ENCODE measurements at places on chromosomes 12 and 14.

- no peaks in the 10 kb centered on the region for H3K27me3 ChIP-seq
- no peak overlapping the region for H3K27ac ChIP-seq
- no peaks in the 10 kb centered on the region for H3K4me1 ChIP-seq
- DNase-seq, result no peak
These were observed 223.1 kb upstream of the CAND1 start for GRCh38 chr12:67046062-67046461.

- H3K4me3 ChIP-seq, result no peak overlapping the region
- no peak for DNase-seq
- H3K27me3 ChIP-seq, result no peaks in the 10 kb centered on the region
- no peaks in the 10 kb centered on the region for H3K36me3 ChIP-seq
- no peak overlapping the region for H3K27ac ChIP-seq
- H3K4me1 ChIP-seq, result peaks cover 41% of the 10 kb centered on the region
These were observed 11.8 kb downstream of the ADIPOR2 start for GRCh38 chr12:1702713-1703112.

- H3K4me3 ChIP-seq, result no peak overlapping the region
- H3K27me3 ChIP-seq, result no peaks in the 10 kb centered on the region
- DNase-seq, result no peak
These were observed 39.5 kb downstream of the PRMT8 start for GRCh38 chr12:3530548-3530947.

- H3K27ac ChIP-seq, result no peak overlapping the region
- no peak for DNase-seq
- no peaks in the 10 kb centered on the region for H3K36me3 ChIP-seq
- H3K4me3 ChIP-seq, result no peak overlapping the region
- no peaks in the 10 kb centered on the region for H3K4me1 ChIP-seq
- peaks cover 7% of the 10 kb centered on the region for H3K27me3 ChIP-seq
These were observed 29.0 kb upstream of the SMOC1 start for GRCh38 chr14:69850086-69850735.

GRCh38 chr14:32993921-32994320 is 55.2 kb downstream of the NPAS3 start:
- H3K27ac ChIP-seq, result no peak overlapping the region
- no peaks in the 10 kb centered on the region for H3K36me3 ChIP-seq
- H3K4me3 ChIP-seq, result no peak overlapping the region
- no peak for DNase-seq
- H3K4me1 ChIP-seq, result no peaks in the 10 kb centered on the region
- H3K27me3 ChIP-seq, result no peaks in the 10 kb centered on the region

DNA sequence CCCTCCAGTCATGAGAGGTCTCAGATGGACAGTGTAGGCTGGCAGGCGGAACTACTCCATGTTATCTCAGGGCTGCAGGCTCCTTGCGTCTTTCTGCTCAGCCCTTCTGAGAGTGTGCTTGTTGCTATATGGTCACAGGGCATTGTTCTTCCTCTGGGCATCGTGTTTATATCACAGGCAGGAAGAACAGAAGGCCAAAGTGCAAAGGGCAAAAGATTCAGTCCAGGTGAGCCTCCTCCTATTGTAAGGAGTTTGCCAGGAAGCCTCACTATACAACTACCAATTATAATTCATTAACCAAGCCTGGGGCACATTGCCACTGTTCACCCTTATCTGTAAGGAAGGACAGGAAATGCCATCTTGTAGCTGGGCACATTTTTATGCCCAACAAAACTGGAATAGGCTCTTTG is 195.5 kb upstream of the KITLG start:
- H3K36me3 ChIP-seq, result no peaks in the 10 kb centered on the region
- H3K27me3 ChIP-seq, result no peaks in the 10 kb centered on the region
- DNase-seq, result no peak
- H3K27ac ChIP-seq, result no peak overlapping the region
- peaks cover 6% of the 10 kb centered on the region for H3K4me1 ChIP-seq
- no peak overlapping the region for H3K4me3 ChIP-seq

DNA sequence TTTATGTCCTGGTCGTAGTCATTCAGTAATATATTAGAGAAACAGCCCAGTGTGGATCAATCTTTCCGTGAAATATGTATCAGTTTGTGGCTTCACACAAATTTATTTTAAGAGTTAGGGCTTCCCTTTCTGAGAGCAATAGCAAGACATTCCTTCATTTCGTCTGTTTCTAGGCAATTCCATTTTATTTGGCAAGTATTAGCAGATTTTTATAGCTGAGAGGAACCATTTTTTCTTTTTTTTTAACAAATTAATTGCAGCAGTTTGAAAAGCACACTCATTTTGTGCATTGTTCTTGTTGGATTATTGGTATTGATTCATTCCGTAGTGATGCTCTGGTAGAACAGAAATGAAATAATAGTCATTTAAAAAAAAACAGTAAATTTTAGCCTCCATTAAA is 132.9 kb downstream of the SRGAP1 start:
- no peaks in the 10 kb centered on the region for H3K27me3 ChIP-seq
- no peaks in the 10 kb centered on the region for H3K36me3 ChIP-seq
- no peak overlapping the region for H3K27ac ChIP-seq
- no peak overlapping the region for H3K4me3 ChIP-seq
- no peak for DNase-seq

DNA sequence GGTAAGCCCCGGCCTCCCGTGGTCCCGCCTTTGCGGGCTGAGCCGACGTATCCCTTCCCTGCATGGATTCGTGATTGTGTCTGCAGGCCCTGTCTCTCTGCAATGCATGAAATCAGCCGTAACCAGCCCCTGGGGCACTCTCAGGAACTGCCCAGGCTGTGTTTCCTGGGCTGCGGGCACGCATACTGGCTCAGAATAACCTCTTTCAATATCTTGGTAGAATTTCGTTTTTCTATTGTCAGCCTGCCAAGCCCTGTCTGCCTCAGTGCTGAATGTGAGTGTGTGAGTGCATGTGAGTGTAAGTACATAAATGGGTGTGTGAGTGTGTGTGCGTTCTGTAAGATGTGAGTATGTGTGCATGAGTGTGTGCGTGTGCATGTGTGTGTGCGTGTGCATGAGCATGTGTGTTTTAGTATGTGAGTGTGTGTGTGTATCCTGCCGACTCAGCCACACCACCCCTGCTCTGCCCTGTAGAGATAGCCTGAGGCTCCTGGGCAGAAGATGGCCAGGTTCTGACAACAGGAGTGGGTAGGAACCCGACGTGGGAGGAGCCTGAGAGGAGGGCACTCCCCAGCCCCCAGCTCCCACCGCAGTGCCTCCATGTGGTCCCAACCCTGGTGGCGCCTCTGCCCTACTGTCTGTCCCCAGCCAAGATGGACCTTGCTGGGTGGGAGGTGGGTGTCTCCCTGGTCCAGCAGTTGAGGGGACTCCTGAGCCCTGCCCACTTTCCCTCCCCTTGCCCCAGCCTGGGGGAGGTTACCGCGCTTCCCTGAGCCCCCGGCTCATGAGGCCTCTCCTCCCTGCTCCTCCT is 268.8 kb downstream of the ADGRD1 start:
- H3K27me3 ChIP-seq, result peaks cover 9% of the 10 kb centered on the region
- no peaks in the 10 kb centered on the region for H3K36me3 ChIP-seq
- no peaks in the 10 kb centered on the region for H3K4me1 ChIP-seq

GRCh38 chr12:68203460-68203875 is 22.1 kb downstream of the IL26 start:
- peaks cover 4% of the 10 kb centered on the region for H3K27me3 ChIP-seq
- H3K36me3 ChIP-seq, result no peaks in the 10 kb centered on the region
- no peaks in the 10 kb centered on the region for H3K4me1 ChIP-seq
- no peak for DNase-seq

DNA sequence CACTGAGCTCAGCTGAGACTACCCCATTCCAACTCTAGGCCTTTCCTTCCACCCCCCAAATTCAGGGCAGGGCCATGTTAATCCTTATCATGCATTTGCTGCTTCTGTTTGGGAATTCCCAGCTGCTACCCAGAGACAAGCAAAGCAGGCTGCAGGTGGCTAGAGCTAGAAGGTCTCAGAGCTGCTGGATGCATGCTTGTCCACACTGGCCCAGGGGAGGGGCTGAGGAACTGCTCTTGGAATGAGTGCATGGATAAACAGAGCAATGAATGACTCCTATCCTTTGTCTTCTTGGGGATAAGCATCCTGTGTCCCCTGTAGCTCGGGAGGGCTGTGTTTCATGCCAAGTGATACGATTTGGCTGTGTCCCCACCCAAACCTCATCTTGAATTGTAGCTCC is 136.8 kb upstream of the NOS1 start:
- no peak overlapping the region for H3K4me3 ChIP-seq
- H3K27ac ChIP-seq, result no peak overlapping the region
- no peaks in the 10 kb centered on the region for H3K36me3 ChIP-seq
- H3K27me3 ChIP-seq, result no peaks in the 10 kb centered on the region

- H3K36me3 ChIP-seq, result no peaks in the 10 kb centered on the region
- no peak for DNase-seq
These were observed 8.5 kb upstream of the MDM1 start for GRCh38 chr12:68340404-68341270.

- no peak overlapping the region for H3K27ac ChIP-seq
- peaks cover 14% of the 10 kb centered on the region for H3K36me3 ChIP-seq
- H3K4me3 ChIP-seq, result no peak overlapping the region
- no peaks in the 10 kb centered on the region for H3K27me3 ChIP-seq
These were observed 32.8 kb downstream of the YEATS4 start for GRCh38 chr12:69392179-69392928.

DNA sequence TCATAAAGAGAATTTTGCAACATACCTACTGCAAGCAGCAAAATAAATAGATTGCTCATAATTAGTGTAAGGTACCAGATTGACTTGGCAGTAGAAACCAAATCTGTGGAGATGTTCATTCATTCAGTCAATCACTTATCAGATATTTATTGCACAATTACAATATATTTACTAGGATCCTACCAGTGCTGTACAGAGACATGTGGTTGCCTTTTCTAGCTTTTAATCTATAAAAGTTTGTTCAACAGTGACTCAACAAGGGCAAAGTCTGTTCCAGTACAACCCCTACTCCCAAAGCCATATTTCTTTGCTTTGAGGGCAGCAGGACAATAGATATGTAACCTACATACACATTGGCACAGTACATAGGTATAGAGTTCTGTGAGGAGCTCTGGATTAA is 27.3 kb downstream of the ABCD2 start:
- no peak overlapping the region for H3K27ac ChIP-seq
- H3K36me3 ChIP-seq, result no peaks in the 10 kb centered on the region
- H3K4me1 ChIP-seq, result no peaks in the 10 kb centered on the region
- H3K4me3 ChIP-seq, result no peak overlapping the region
- no peak for DNase-seq

DNA sequence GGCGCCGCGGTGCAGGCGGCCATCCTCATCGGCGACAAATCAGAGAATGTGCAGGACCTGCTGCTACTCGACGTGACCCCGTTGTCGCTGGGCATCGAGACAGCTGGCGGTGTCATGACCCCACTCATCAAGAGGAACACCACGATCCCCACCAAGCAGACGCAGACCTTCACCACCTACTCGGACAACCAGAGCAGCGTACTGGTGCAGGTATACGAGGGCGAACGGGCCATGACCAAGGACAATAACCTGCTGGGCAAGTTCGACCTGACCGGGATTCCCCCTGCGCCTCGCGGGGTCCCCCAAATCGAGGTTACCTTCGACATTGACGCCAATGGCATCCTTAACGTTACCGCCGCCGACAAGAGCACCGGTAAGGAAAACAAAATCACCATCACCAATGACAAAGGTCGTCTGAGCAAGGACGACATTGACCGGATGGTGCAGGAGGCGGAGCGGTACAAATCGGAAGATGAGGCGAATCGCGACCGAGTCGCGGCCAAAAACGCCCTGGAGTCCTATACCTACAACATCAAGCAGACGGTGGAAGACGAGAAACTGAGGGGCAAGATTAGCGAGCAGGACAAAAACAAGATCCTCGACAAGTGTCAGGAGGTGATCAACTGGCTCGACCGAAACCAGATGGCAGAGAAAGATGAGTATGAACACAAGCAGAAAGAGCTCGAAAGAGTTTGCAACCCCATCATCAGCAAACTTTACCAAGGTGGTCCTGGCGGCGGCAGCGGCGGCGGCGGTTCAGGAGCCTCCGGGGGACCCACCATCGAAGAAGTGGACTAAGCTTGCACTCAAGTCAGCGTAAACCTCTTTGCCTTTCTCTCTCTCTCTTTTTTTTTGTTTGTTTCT is 1.7 kb downstream of the HSPA2 start:
- peaks cover 6% of the 10 kb centered on the region for H3K4me1 ChIP-seq
- H3K27me3 ChIP-seq, result no peaks in the 10 kb centered on the region
- no peak for DNase-seq
- H3K27ac ChIP-seq, result no peak overlapping the region
- no peaks in the 10 kb centered on the region for H3K36me3 ChIP-seq

- no peak overlapping the region for H3K4me3 ChIP-seq
- peaks cover 82% of the 10 kb centered on the region for H3K27me3 ChIP-seq
- no peak for DNase-seq
- H3K36me3 ChIP-seq, result no peaks in the 10 kb centered on the region
- peaks cover 8% of the 10 kb centered on the region for H3K4me1 ChIP-seq
- no peak overlapping the region for H3K27ac ChIP-seq
These were observed 104.8 kb upstream of the DIO3 start for GRCh38 chr14:101456246-101457175.

DNA sequence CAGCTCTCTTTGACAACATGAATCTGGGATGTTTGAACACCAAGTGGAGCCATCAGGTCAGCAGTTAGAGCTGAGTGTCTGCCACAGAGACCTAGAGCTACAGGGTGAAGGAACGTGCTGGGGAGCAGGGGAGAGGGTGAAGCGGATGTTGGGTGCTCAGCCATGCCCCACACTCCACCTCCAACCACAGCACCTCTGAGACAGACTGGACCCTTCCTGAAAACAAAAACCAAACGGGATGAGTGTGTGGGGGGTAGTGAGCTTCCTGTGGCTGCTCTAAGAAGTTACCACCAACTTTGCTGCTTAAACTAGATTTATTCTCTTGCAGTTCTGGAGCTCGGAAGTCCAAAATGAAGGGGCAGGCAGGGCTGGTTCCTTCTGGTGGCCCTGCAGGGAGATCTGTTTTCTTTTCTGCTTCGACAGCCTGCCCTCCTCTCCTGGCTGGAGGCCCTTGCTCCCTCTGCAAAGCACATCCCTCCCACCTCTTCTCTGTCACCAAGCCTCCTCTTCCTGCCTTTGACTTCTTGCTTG is 5.6 kb upstream of the GOLGA3 start:
- H3K4me3 ChIP-seq, result no peak overlapping the region
- H3K27me3 ChIP-seq, result no peaks in the 10 kb centered on the region
- H3K4me1 ChIP-seq, result peaks cover 3% of the 10 kb centered on the region

DNA sequence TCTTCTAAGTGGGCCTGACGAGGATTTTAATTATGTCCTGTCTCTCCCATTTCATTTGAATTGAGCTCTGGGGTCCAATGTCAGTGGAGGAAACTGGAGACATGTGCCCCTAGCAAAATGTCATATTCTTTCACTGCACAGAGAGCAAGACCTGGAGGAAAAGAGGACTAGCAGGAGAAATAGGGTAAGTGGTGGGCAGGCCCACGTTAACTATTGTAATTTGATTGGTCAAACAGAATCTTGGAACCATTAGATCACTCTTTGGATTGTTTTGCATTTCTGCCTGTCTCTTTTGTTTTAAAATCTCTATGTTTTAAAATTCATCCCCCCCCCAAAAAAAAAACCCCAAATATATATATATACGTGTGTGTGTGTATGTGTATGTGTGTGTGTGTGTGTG is 113.9 kb upstream of the PELI2 start:
- H3K36me3 ChIP-seq, result no peaks in the 10 kb centered on the region
- H3K4me1 ChIP-seq, result peaks cover 6% of the 10 kb centered on the region
- H3K4me3 ChIP-seq, result no peak overlapping the region
- no peak for DNase-seq
- no peak overlapping the region for H3K27ac ChIP-seq

- no peak overlapping the region for H3K27ac ChIP-seq
- no peaks in the 10 kb centered on the region for H3K4me1 ChIP-seq
- H3K36me3 ChIP-seq, result no peaks in the 10 kb centered on the region
- H3K4me3 ChIP-seq, result no peak overlapping the region
These were observed 6.8 kb upstream of the KRT83 start for GRCh38 chr12:52327830-52328500.
